ENCODE measurements at places on chromosomes 1 and 21.

GRCh38 chr1:27483659-27484058 lies 6.3 kb downstream of the WASF2 start:
- no peak for DNase-seq

DNA sequence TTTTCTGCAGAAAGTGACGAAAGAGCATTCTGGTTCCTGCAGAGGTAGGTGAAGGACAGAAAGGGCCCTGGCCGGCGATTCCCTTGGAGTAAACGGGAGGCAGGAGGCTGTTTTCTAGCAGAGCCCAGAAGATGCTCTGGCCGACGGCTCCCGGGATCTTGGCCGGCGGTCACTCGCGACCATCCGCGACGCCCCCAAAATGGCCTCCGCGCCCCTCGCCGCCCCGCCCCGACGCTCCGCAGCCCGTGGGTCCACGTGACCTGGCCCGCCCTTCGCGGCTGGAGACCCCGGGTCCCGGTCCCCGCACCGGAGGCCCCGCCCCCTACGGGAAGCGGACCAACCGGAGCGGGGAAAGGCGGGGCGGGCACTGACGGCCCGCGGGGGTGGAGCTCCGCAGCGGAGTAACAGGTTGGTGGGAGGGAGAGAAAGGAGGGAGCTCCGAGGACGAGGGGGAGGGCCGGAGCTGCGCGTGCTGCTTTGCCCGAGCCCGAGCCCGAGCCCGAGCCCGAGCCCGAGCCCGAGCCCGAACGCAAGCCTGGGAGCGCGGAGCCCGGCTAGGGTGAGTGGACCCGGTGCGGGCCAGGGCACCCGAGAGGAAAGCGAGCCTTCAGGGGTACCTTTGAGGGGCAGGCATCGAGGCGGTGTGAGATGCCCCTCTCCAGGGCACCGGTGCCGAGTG lies at the start of gene CGN:
Gene CGN, plus strand, starts transcription at position 431 of the 679 bp plus-strand sequence. CDS start 7,133 bp downstream, outside the sequence.
- DNase-seq, result peak; percentile 96

GRCh38 chr1:62384276-62385005 lies 52.4 kb upstream of the USP1 start:
- peak; percentile 84 for DNase-seq

DNA sequence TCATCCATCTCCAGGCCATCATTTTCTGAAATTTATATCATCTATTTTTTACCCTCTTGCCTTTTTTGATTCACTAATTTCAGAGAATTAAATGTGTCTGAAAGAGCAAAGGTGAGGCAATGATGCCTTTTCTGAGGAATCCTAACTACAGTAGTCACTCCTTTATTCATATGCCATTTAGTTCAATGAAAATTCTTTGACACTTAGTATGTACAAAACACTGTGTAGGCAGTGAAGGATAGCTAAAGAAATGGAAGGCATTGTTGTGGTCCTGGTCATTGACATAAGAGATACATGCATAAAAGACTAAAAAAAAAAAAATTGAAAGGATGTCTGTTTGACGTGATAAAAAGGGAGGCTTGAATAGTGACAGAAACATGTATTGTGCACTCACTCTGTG lies 171.9 kb upstream of the BEND5 start:
- DNase-seq, result no peak

DNA sequence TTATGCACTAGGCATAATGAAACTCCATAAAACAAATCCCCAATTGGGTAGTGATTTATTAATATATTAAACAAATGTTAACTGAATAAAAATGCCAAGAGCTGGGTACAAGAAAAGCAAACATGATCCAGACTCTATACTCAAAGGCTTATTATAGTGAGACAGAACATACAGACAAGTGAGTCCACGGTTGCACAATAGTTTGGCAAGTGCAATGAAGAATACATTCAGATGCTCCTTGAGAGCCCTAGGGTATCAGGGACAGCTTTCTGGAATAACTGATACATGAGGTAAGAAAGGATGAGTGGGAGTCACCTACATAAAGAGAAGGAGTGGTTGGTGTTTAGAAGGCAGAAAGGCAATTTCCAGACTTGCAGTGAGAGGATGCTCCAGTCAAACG lies 85.1 kb downstream of the VAV3 start:
- no peak for DNase-seq

GRCh38 chr1:37858931-37859506 lies 373 bp downstream of the MTF1 start:
- peak; percentile 57 for DNase-seq

DNA sequence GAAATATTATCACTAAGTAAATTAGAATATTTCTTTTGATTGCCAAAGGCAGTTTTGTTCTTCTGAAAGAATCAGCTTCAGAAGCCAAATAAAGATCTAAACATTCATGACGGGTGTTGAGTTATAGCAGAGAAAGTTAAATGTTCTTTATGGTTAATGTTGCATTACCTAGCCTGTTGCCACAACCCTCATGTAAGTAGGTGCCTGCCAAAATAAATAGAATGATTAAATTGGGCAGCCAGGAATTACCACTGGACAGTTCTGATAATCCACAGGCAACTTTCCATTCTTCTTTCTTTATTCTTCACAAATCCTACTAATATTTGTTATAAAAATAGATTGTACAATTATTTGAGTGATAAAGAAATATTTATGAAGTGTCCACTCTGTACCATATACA lies 217.9 kb upstream of the NRIP1 start:
- DNase-seq, result no peak

GRCh38 chr1:169465281-169465680 lies 20.5 kb downstream of the SLC19A2 start:
- peak; percentile 61 for DNase-seq

All from NCI-H524 (cell line).